Tongue (tissue), 3 donors: ENCODE measurements at places on chromosomes 1 and 21. TPM values are rescaled to one million over a fixed set of nuclear protein-coding genes. Genes with fewer than 3 reads are reported as not detected.

The CLCA1 gene
- total RNA-seq = not detected

DNA sequence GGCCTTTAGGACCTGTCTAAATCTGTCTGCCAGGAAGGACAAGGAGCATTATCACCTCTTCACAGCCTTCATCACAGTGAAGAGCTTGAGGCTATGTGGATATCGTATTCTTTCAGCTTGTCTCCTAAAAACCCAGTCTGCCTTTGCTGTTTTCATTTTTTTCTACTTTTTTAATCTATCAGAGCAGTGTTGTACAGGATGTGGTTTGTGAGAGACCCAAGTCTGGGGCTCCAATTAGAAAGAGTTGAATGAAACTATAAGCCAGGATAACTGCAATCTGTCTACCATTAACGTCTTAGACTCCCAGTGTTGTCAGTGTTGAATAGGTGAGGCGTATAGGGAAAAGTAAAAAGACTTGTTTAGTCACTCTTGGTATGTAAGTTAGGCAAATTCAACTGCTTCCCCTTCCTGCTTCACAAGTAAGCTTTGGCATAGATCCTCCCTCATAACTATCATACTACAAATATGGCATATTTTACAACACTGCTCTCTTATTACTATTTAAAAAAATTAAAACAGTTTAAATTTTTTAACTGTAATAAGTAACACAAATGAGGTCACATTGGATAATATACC lies 1225.8 kb upstream of the PRMT6 start:
- no peak for DNase-seq

- DNase-seq = no peak
Observed at GRCh38 chr1:48873944-48874343, 97.3 kb upstream of the BEND5 start.

The PCAT6 gene
- not detected for total RNA-seq

- no peak for DNase-seq
Observed at GRCh38 chr21:24423546-24423945, 1183.7 kb downstream of the MRPL39 start.

The AGT gene
- total RNA-seq = 21.8 TPM

DNA sequence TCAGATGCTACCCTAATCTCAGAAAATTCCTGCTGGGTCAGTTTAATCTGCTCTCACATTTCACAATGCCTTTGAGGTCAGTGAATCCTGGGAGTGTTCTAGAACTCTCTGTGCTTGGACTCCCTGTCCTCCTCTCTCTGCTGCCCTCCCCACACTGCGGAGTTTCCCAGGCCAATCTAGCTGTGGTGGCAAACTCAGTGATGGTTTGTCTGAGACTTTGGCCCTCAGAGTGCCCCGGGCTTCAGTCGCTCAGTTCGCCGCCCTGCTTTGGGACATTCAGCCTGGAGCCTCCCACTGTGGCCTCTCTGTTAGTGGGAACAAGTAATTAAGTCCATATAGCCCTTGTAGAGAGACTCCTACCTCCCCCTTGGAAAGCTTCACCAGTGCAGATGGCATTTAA lies 7.1 kb downstream of the C1orf226 start:
- no peak for DNase-seq

The SELP gene
- total RNA-seq = 7.2 TPM

The ESRRG gene
- total RNA-seq = 43.2 TPM

- DNase-seq = peak; percentile 26
Observed at GRCh38 chr1:54615531-54616279, 7.6 kb downstream of the FAM151A start.

- no peak for DNase-seq
Observed at GRCh38 chr1:211632117-211632807, 43.2 kb downstream of the NEK2 start.

DNA sequence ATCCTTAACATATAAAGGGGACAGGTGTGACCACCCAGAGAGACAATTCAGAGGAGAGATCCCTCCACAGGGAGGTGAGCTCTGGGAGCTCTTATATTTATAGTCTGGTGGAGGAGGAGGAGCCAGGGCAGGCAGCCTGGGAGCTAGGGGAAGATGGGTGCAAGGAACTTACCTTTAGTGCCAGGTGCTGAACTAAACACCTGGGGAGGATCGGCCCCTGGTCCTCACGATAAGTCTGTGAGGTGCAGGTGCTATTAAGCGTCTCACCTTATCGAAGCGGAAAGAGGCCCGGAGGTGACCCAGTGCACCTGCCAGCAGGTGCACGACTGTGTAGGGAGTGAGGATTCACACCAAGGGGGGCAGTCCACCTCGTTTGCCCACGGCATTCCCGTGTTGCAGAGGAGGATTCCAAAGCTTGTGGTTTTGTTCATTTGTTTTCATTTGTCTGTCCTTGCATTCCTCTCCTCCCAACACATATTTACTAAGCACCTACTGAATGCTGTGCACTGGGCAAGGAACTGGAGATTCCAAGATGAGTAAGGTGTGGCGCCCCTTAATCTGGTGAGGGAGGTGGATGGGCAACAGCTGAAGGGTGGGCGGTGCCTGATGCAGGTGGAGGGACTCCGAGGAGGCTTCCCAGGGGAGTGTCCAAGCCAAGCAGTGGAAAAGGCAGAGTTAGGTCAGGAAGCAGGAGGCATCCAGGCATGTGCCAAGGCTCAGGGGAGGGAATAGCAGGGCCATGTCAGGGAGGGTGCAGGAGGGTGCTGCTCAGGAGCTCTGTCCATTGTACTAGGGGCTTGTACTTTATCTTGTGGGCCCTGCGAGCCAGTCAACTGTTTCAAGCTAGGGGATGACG lies 11.5 kb downstream of the ARHGEF10L start:
- DNase-seq = no peak

The LCE2B gene
- not detected for total RNA-seq

DNA sequence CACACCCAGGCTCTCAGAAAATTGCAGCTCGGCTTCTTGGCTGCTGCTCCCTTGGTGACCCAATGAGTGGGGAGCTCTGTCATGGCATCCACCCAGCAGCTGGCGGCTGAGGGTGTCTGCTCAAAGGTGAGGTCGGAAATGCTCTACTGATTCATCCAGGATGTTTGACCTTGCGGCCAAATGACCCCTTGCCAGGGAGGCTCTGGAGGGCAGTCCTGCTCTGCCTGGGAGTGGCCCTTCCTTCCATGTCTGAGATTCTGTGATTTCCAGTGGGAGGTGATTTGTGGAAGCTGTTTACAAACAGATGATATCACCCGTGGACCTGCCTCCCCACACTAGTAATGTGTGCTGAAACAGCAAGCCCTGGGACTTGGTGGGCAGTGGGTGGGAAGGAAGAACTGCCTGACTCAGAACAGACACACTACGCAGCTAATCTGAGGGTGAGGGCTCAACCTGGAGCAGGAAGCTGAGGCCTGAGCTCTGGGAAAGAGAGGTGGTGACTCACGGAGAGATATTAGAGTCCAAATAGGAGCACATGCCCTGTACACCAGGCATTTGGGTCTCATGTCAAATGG lies 3.0 kb downstream of the CRCT1 start:
- no peak for DNase-seq

DNA sequence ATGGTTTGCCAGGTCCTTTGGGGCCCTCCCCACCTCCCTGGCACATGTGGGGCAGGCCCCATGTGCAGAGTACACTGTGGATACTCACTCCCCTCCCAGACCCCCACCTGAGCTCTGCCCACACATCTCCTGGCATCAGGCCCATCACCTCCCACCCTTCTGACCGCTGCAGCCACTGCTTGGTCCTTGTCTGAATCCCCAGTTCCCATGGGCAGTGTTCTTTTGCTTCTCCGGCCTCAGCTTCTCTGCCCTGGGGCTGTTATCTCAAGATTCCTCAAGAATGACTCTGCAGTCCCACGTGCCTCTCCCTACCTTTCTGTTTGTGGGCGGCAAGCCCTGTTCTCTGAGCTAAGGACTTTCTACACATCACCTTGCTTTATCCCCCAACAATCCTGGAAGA lies 187.7 kb upstream of the EDN2 start:
- DNase-seq = no peak

DNA sequence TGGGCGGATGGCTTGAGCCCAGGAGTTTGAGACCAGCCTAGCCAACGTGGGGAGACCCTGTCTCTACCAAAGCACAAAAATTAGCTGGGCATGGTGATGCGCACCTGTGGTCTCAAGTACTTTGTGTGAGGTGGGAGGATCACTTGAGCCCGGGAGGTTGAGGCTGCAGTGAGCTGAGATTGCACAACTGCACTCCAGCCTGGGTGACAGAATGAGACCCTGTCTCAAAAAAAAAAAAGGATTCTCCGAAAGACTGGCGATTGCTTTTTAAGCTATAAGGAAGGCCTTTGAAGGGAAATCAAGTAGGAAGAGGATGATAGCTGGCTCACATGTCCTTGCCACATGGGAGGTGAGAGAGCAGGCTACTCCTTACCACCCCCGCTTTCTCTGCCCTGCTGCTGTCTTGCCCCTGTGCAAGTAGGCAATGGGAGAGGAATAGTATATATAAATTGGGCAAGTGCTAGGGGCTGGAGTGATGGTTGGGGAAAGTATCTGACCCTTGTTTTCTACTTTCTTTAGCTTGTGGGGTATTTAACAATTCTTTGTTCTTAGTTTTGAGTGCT lies 3.8 kb upstream of the LAMTOR5 start:
- DNase-seq = no peak

- DNase-seq = no peak
Observed at GRCh38 chr1:39666772-39667171, 5.1 kb downstream of the NT5C1A start.

DNA sequence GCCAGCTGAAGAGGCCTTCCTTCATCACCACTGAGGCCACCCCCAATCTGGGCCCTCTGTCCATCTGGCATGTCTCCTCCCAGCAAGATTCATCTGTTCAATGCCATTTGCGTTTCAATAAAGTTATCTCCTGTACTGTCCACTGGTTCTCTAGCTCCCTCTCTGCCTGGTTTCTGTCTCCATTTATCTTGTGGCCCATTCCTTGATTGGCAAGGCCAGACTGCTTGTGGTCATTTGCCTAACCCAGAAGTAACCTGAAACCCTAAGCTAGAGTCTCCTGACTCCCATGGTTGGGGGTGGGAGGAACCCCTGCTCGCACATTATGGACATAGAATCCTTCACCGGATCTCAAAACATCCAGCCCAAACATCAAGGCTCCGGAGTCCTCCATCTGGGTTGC lies 2.1 kb upstream of the IPO9 start:
- DNase-seq = peak; percentile 22

GRCh38 chr1:109118089-109118488 lies 4.2 kb downstream of the ELAPOR1 start:
- no peak for DNase-seq

The HNRNPCL2 gene
- not detected for total RNA-seq

DNA sequence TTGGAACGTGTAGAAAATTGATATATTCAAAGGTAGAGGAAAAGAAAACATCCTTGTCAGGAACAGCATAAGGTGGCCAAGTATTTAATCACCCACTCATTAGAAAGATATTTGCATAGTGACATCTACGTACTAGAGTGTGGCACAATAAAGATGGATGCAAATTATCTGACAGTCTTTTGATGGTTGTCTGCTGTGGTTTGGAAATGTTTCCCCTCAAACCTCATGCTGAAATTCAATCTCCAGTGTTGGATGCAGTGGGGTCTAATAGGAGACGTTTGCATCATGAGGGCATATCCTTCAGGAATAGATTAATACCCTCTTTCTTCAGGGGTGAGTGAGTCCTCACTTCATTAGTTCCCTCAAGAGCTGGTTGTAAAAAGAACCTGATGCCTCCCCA lies 34.1 kb upstream of the RUNX1 start:
- DNase-seq = no peak

DNA sequence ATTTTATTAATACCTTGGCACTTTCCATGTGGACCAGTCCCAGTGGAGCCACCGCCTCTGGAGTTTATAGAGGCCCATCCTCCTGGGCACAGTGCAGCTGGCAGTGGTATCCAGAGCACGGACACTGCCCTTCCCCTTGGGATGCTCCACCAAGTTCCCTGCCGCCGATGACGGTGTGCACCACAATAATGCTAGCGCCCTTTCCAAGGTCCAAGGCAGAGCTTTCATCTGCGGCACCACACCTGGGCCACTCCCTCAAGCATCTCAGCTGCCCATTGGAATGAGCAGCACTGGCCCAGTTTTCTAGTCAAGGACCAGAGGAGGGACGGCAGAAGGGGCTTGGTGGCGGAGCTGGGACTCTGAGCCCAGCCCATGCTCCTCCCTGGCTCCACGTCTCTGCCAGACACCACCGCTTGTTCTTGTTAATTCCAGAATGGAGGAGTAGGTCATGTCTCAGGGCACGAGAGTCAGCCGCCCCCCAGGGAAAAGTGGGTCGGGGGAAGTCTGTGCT lies 24.5 kb downstream of the SIM2 start:
- DNase-seq = no peak

GRCh38 chr1:185694081-185694480 lies 40.1 kb upstream of the HMCN1 start:
- peak; percentile 23 for DNase-seq

GRCh38 chr1:84665703-84666317 lies 24.5 kb downstream of the SSX2IP start:
- DNase-seq = no peak

The RCC2 gene
- total RNA-seq = 42.5 TPM

- no peak for DNase-seq
Observed at GRCh38 chr1:175808999-175809398, 65.6 kb upstream of the TNR start.

DNA sequence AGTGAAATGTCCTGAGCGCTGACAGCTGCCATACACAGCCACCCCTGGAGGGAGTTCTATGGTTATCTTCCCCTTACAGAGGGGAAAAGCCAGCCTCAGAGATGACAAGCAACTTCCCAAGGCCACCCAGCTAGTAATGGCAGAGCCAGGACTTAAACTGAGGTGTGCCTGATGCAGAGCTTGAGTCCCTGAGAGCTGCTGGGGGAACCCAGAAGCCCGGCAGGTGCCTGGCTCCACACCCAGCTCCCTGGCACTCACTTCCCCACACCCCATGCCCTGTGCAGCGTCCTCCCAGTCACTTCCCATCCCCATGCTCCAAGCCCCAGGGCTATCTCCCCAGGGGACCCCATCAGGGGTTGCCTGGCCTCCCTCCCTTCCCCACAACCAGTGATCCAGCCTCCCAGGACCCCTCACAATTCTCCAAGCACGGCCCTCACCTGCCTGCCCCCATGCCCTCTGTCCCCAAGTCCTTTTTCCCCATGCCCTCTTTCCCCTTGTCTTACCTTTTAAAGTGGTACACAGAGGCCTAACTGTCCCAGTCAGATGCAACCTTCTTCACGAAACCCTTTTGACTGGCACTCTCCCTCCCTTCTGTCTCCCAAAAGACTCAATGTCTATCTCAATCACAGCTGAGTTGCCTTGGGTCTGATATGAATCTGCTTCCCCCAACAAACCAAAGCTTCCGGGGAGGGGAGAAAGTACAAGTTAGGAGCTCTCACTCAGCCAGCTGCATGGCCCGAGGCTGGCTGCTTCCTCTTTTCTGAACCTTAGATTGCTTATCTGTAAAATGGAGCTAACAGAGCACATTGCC lies 39.8 kb upstream of the LRP8 start:
- no peak for DNase-seq

The FMN2 gene
- total RNA-seq = 3.4 TPM

DNA sequence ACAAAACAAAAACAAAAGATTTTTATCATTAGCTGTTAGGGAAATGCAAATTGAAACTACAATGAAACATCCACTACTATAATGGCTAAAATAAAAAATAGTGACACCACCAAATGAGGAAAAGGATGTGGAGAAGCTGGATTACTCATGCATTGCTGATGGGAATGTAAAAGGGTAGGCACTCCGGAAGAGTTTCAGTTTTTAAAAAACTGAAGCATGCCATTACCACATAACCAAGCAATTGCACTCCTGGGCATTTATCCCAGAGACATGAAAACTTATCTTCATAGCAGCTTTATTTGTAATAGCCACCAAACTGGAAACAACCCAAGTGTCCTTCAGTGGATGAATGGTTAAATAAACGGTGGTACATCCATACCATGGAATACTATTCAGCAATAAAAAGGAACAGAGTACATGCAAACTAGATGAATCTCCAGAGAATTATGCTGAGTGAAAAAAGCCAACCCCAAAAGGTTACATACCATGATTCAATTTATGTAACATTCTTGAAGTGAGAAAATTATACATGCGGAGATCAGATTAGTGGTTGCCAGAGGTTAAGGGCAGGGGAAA lies 14.5 kb upstream of the CFAP298 start:
- no peak for DNase-seq
